ENCODE measurements at places on chromosomes 2 and 18. TPM values are rescaled to one million over a fixed set of nuclear protein-coding genes. Genes with fewer than 3 reads are reported as not detected.

The TSHZ1 gene
- 5.6 TPM for polyA plus RNA-seq

The LCT gene
- polyA plus RNA-seq = not detected

The ACMSD gene
- 81.7 TPM for polyA plus RNA-seq

The TSPYL6 gene
- 0.04 TPM for polyA plus RNA-seq

The KYNU gene
- 33.4 TPM for polyA plus RNA-seq

The COPS9 gene
- polyA plus RNA-seq = 76.8 TPM

The POTEC gene
- not detected for polyA plus RNA-seq

DNA sequence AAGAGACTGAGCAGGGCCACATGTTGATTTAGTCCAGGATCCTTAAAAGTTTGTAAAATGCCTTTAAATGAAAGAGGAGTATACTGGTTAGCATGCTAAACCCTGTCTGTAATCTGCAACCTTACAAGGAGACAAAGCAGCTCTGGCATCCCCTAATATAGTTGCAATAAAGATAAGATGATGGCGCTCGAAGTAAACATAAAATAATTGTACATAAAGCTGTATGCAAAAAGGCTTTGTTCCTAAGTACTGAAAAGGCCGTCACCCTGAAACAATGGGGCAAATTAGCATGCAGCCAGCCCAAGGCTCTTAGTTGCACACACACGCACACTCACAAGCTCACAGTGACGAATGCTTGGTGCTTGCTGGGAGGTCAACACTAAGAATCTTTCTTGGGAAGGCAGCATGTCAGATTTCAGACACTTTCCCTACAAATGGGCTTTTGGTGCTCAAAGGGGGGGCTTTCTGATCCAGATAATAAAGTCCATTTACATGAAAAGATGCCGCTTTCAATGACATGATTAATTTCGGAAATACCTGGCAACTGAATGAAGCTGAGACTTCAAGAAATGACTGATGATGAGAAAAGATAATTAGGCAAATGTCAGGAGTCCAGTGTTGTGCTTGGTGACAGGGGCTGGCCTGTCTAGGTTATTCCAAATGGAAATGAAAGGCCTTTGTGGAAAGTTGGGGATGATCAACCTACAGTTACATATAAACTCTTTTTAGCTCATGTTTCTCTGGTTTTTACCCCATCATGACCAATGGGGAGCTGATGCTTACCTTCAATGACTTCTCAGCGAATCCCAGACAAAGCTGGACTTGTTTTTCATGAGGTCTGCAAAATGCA lies 370.3 kb downstream of the MEIS1 start:
- DNase-seq = no peak

DNA sequence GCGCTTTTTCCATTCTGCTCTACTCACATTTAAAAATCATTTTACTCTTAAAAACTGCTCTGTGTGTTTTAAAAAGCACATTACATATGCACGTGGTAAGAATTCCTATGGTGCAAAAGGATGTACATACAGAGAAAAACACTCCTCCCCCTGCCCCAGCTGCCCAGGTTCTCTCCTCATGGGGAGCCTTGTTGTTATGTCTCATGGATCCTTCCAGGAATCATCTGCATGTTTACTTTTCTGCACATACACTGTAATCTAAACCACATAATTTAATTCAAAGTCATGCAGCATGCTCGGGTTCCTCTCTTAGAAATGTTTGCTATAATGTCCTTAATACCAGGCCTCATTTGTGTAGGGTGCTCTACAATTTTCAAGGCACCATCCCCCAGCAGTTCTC lies 243.3 kb downstream of the LOXHD1 start:
- no peak for DNase-seq

GRCh38 chr18:62118328-62118727 lies 68.5 kb downstream of the PIGN start:
- DNase-seq = no peak

DNA sequence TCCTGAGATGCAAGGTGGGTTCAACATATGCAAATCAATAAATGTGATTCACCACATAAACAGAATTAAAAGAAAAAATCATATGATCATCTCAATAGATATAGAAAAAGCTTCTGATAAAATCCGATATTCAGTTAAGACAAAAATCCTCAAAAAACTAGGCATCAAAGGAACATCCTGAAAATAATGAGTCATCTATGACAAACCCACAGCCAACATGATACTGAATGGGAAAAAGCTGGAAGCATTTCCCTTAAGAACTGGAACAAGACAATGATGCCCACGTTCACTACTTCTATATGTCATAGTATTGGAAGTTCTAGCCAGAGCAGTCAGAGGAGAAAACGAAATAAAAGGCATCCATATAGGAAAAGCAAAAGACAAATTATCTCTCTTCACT lies 80.4 kb downstream of the MYO3B start:
- no peak for DNase-seq

DNA sequence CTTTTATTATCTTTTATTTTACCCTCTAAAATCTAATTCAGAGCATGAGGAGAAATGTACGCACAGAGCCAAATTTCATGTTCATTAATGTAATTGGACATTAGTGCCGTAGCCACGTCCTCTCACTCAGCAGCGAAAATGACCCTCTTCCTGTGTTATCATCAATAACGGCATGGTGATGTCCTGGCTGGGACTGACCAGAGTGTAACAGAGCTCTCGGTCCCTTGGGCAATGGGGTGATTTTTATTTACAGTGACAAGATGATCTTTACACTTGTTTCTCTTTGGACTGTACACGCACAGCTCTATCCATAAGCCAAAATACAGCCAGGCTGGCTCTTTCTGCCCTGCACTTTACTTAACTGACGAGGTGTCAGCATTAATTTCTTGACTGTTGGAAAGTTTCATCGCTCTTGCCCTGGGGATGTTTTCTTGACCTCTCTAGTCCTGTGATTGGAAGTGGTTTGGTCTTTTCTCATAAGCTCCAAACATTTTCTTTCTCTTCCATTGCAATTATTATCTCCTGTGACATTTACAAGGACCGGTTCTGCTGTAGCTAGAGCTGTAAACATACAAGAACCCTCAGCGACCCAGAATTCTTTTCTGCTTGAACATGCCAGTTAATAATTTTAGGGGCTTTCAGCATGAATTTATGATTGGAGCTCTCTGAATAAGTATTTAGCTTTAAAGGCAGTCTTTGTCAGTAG lies 308.0 kb upstream of the PIK3C3 start:
- DNase-seq = no peak

GRCh38 chr18:24726727-24727492 lies 266.5 kb downstream of the HRH4 start:
- DNase-seq = peak; percentile 63

DNA sequence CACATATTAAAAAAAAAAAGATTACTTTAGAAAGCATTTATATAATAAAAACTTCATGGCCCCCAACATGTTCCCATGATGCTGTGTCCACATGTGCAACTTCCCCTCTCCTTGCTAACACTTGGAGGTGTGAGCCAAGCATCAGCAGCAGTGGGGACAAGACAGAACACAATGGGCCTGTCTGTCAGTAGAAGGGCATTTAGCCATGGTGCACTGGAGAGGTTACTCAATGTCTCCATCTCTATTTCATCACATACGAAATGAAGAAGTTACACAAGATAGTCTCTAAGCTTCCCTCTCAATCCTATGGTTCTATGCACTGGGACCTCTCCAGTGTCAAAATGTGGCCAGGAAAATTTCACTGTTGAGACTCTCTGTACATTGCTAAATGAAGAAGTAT lies 2.5 kb downstream of the VIT start:
- no peak for DNase-seq

- no peak for DNase-seq
Measured at GRCh38 chr2:32801741-32802140, 145.0 kb upstream of the LTBP1 start.

- DNase-seq = no peak
Measured at GRCh38 chr2:195658541-195658890, 1.5 kb downstream of the SLC39A10 start.

DNA sequence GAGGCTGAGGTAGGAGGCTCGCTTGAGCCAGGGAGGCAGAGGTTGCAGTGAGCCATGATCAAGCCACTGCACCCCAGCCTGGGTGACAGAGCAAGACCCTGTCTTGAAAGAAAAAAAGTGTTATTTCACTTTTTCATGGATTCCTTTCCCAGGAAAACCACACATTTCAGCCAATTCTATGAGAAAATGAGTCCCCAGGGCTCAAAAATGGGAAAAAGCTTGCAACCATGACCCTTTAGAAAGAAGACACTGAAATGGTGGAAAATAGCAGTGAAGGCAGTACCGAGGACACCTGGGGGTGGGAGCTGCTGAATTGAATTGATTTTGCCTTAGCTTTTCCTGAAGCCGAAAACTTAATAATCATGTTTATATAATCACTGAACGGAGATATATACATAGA lies 284.2 kb upstream of the HDAC4 start:
- no peak for DNase-seq

GRCh38 chr2:121819846-121820245 lies 64.4 kb downstream of the TSN start:
- DNase-seq = no peak

- DNase-seq = no peak
Measured at GRCh38 chr2:53911434-53912189, 51.8 kb upstream of the GPR75 start.

DNA sequence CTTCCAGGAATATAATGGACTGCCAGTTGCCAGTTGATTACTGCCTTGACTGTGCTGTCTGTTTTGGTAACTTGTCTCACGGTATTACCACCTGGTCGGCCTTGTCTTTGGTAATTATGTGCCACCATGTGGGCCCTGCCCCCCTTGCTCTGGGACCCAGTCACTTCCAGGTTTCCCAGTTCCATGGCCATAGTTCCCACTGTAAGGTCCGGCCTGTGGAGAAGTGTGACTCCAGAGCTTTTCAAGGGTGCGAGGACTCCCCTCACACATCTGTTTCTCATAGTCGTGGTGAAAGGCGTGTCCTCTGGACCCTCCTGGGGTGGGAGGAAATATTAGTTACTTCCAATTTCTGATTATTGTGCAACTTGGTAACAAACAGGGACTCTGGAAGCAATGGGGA lies 150.5 kb downstream of the SEPTIN10 start:
- DNase-seq = no peak

GRCh38 chr2:239273280-239274234 lies 127.3 kb downstream of the HDAC4 start:
- no peak for DNase-seq

- DNase-seq = no peak
Measured at GRCh38 chr2:231932711-231932970, 6.4 kb upstream of the NPPC start.

- DNase-seq = no peak
Measured at GRCh38 chr18:72700961-72701710, 157.0 kb upstream of the CBLN2 start.

GRCh38 chr2:207991944-207992343 lies 33.4 kb downstream of the PLEKHM3 start:
- DNase-seq = no peak

DNA sequence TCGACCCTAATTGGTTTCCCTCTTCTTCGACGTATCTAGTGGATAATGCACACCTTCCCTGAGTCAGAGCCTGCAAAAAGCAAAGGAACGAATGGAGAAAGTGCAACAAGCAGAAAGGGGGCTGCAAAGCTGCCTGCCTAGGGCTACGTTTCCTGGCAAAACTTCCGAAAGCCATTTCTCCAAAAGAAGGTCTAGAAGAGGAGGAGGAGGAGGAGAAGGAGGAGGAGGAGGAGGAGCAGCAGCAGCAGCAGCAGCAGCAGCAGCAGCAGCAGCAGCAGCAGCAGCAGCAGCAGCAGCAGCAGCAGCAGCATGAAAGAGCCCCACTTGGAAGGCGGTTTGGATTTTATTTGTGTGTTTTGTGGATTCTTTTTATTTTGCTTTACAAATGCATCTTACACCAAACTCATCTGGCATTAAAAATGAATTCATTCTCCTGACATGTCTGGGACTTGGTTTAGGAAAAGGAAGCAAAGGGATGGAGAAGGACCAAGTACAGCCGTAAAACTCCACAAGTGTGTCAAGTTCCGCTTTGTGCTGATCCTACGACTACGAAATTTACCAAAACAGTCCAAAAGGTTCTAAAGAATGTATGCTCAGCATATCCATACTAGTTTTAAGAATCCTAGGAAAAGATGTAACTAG lies 2.0 kb downstream of the TCF4 start:
- no peak for DNase-seq

DNA sequence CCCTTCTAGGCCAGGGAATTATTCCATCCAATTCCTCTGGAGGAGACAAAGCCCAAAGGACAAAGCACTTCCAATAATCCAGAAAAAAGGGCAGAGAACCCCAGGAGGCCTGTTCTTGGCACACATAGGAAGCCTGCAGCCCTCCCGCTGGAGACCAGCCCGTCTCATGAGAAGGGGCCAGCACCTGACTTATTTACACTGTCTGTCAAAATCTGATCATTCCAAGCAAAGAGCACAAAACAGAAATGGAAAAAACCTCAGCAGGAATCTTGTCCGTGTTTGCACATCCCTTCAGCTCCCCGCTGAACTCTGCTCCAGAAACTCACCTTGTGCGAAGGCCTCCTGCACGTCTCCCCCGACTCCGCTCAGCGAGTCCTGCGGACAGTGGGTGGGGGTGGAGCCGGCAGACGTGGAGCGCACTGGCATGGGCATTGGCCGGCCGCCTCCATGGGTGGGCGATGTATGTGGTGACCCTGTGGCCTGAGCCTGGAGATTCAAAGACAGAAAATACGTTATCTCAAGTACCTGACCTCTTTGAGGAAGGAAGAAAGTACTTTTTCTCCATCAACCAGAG lies 46.2 kb upstream of the DNMT3A start:
- no peak for DNase-seq

DNA sequence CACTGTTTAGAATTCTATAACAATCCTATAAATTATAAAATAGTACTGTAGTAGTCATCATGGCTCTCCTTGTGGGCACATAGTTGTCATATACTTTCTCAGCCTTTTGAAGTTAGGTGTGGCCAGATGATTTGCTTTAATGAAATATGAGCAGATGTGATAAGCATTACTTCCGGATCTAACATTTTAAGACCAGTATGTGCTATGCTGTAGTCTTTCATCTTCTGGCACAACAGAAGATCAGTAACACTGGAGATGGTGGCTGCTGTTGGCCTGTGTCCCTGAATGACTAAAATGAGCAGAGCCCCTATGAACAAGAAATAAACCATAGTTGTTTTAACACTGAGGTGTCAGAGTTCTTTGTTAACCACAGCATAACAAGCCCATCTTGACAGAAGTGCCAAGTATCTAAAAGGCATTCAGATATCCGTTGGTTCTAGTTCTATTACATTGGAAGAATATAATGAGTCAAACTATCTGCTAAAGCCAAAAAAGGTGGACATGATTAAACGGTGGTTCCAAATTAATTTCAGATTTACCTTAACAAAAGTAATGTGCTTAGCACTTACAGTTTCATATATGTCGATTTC lies 6.3 kb downstream of the MEX3C start:
- no peak for DNase-seq

DNA sequence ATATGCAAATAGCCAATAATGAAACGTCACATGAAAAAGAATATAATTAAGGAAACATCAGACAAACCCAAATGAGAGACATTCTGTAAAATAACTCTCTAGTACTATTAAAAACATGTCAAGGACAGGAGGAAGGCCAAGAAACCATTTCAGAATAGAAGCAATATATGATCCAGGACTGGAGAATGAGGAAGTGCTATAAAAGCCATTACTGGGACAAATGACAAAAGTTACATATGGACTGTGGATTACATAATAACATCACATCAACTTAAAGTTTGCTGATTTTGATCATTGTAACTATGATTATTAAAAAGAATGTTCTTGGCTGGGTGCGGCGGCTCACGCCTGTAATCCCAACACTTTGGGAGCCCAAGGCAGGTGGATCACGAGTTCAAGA lies 81.3 kb downstream of the CRACDL start:
- no peak for DNase-seq

- no peak for DNase-seq
Measured at GRCh38 chr2:238499731-238500580, 73.2 kb downstream of the ASB1 start.

- DNase-seq = no peak
Measured at GRCh38 chr2:43026426-43027096, 199.8 kb downstream of the ZFP36L2 start.

GRCh38 chr2:127893033-127893432 lies 7.3 kb upstream of the AMMECR1L start:
- no peak for DNase-seq
